Activated CD4-positive, alpha-beta T cell treated with anti-CD3 and anti-CD28 coated beads for 1 hour (primary cell): ENCODE measurements at places on chromosomes 11 and 22.

DNA sequence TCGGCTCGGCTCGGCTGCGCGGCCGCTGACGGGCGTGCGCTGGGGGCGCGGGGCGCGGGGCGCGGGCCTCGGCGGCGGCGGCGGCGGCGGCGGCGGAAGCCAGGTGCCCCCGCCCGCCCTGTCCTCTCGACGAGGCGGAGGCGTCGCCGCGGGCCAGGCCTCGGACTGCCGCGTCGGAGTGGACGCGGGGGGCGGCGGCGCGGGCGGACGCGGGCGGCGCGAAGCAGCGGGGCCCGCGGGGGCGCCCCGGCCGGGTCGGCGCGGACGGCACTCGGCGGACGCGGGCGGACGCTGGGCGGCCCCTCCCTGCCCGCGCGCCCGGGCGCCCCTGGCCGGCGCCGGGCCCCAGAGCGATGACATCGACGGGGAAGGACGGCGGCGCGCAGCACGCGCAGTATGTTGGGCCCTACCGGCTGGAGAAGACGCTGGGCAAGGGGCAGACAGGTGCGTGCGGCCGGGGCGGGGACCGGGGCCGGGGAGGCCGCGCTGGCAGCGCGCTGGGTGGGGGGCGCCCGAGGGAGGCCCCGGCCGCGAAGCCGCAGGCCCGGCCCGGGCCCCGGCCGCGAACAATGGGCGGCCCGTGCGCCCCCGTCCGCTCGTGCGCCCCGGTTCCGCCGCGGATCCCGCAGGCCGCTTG is at the start of gene BRSK2:
Gene BRSK2 (plus strand): TSS at position 3 of the 637 bp plus-strand sequence. CDS start 351 bp downstream, at position 354.
- no peak for DNase-seq

- DNase-seq: no peak
Observed at GRCh38 chr11:46336563-46337180, 10.6 kb upstream of the DGKZ start.

DNA sequence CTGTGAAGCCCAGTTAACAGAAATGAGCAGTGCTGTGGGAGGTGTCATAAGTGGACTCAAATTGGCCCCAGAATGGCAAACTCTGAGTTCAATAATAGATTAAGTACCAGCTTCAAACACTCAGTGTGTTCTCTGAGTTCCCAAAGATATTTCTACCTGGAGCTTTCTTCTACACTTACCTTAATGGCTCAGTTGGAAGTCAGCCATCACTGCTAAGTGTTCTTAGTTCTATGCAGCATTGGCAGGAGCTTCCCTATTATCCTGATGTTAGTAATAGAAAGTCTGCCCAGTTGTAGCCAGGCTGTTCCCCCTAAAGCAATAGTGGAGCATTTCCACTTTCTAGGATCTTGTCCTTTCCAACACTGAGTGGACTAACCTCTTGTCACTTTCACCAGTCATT is 9.7 kb upstream of the PIK3IP1 start:
- no peak for DNase-seq

DNA sequence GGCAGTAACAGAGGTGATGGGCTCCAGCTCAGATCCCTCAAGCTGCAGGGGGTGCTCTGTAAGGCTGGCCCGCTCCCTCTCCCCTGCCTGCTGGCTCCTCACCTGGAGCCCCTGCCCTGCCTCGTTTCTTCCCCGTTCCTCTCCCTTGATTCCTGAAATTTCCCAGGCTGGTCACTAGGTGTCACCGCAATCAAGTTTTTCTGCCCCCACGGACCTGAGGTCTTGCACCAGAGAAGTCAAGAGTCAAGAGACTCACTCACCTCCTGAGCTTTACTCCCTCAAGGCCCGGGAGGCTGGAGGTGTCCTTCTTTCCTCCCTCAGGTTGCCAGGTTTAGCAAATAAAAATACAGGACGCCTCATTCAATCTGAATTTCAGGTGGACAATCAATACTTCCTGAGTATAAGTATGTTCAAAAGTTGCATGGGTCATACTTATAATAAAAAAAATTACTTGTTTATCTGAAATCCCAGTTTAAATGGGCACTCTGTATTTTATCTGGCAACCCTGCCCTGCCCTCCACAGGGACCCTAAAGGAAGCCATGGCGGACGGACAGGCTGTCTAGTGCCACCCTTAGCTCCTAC is 69.2 kb downstream of the SCUBE1 start:
- no peak for DNase-seq

- no peak for DNase-seq
Observed at GRCh38 chr11:85806876-85807275, 4.1 kb downstream of the SYTL2 start.
